ENCODE measurements at places on chromosomes 4 and X. TPM values are rescaled to one million over a fixed set of nuclear protein-coding genes. Genes with fewer than 3 reads are reported as not detected.

DNA sequence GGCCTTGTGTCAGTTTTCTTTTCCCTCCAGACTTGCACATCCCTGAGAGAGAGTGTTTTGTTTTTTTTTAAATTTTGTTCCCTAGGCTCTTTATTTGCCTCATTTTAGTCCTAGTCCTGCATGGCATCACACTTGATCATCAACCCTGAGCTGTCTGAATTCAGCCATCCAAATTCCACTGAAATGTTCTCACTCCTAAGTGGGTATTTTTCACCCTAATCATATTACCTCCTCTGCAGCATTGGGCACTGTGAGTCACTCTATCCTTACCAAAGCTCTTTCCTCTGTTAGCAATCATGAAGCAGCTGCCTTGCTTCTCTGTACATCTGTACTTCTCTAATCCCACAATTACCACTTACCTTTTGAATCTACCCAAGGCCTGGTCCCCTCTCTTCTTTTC, 356.6 kb upstream of the MAGEB2 start:
- no peaks in the 10 kb centered on the region for H3K36me3 ChIP-seq
- no peak overlapping the region for H3K4me3 ChIP-seq
- no peaks in the 10 kb centered on the region for H3K4me1 ChIP-seq
- DNase-seq: no peak

GRCh38 chrX:150712619-150713018, 19.4 kb downstream of the MTMR1 start:
- no peak for DNase-seq
- no peak overlapping the region for H3K4me3 ChIP-seq
- no peak overlapping the region for H3K27ac ChIP-seq
- no peaks in the 10 kb centered on the region for H3K27me3 ChIP-seq
- H3K36me3 ChIP-seq: peaks cover 8% of the 10 kb centered on the region

GRCh38 chrX:69161786-69162349, 3.4 kb downstream of the PJA1 start:
- DNase-seq: no peak
- no peaks in the 10 kb centered on the region for H3K36me3 ChIP-seq
- no peaks in the 10 kb centered on the region for H3K4me1 ChIP-seq

DNA sequence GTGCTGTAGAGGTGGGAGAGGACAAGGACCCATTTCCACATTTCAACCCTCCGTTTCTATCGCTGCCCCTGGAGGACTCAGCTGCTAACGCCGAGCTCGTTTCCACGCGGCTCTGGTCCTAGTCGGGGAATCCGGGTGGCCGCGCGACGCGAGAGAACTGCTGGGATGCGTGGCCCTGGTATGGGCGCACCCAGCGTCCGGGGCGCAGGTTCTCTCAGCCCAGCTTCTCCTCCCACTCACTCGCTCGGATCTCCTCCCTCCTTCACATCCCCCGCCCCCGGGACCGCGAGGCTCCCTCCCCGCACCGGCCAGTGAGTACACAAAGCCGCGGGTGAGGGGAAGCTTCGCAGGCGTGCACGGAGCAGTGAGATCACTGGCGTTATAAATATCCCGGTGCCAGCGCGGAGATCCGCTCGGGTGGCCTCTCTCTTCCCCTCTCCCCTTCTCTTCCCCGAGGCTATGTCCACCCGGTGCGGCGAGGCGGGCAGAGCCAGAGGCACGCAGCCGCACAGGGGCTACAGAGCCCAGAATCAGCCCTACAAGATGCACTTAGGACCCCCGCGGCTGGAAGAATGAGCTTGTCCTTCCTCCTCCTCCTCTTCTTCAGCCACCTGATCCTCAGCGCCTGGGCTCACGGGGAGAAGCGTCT, at the start of gene FGF5:
TSS of gene FGF5 (plus strand) at position 412 of the 649 bp plus-strand sequence. CDS start at position 573, 161 bp downstream.
- peaks cover 100% of the 10 kb centered on the region for H3K27me3 ChIP-seq
- H3K27ac ChIP-seq: no peak within 1 kb of the TSS
- peaks cover 12% of the 10 kb centered on the region for H3K4me1 ChIP-seq
- DNase-seq: peak; percentile 83
- no peaks in the 10 kb centered on the region for H3K36me3 ChIP-seq

The TAF7L gene
- 0.11 TPM for total RNA-seq

The DMP1 gene
- total RNA-seq: 0.09 TPM

The PAGE2 gene
- not detected for total RNA-seq

The CDX4 gene
- total RNA-seq: 0.18 TPM

Measured in endodermal cell (in vitro differentiated cells).